ENCODE measurements at places on chromosomes 16 and 17.

- no peak for DNase-seq
Observed at GRCh38 chr17:40103071-40103661, 2.8 kb upstream of the NR1D1 start.

- no peak for DNase-seq
Observed at GRCh38 chr16:35687071-35687470, 2227.7 kb downstream of the TP53TG3F start.

DNA sequence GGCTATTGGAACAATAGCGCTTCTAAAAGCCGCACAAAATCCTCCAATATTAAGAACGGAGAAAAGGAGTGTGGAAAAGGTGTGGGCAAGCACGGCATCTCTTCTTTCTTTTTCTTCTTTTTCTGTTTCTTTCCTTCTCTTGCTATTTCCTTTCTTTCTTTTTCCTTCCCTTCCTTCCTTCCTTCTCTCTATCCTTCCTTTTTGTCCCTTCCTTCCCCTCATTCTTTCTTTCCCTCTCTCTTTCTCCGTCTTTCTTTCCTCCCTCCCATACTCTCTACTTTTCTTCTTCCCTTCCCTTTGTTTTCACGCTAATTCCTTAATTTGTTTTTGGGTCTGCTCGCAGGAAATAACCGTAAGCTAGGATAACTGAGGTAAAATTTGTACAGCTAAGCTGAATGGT, 478.2 kb downstream of the MAF start:
- DNase-seq: no peak

DNA sequence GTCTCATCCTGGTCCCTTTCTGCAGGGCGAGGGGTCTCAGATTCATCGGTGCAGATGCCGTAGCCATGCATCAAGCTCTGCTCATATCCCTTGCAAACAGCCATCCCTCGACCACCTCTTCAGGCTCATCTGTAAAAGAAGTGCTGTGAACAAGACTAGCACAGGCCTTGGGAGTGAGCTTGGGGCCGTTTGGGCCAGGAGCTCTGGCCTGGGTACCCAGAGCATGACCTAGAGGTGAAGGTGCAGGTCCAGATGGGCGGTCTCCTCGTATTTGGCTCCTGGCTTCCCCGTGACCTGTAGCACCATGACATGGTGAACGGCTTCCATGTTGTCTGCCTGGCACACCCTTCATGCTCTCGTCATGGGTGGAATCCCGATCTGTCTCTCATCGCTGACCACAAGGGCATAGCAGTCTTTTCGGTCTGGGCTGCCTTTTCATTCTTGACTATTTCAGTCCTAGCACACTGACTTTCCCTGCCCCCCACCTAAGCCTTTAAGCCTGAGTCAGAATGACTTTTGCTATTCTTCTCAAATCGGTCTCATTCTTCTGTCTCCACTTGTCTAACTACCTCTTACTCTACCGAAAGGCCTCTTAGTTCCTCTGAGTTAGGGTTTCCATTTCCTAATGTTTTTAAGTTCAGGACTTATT, 216.0 kb downstream of the FOXL1 start:
- DNase-seq: no peak

- DNase-seq: no peak
Observed at GRCh38 chr16:27237219-27238015, 31.2 kb downstream of the NSMCE1 start.

- no peak for DNase-seq
Observed at GRCh38 chr17:79777894-79778503, at the start of gene CBX2. CBX2 (plus strand) TSS chr17:79778148; CDS start chr17:79778236, 88 bp downstream.

- DNase-seq: no peak
Observed at GRCh38 chr17:45666046-45666600, 118.0 kb upstream of the CRHR1 start.

DNA sequence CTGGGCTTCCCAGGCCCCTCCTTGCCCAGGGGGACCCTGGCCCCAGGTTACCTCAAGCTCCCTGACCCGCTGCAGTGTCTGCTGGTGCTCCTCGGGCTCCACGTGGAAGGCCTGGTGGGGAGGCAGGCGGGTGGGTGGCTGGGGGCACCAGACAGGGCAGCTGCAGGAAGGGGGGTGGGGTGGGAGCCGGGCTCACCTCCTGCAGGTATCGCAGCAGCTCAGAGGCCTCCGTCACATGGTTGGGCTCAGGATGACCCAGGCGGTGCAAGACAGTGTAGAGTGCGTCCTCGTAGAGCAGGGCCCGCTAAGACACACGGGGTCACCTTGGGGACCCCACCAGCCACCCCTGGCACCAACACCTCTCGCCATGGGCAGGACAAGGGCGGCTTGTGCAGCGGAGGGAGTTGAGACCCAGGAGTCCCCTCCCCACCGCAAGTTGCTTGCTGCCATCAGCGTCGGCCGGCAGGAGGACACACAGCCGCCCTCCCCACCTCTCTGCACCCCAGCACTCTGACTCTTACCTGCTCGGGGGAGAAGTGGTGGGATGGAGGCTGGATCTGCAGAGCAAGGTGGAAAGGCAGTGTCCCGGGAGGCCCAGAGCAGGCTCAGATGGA, 1.1 kb downstream of the UNC13D start:
- DNase-seq: no peak

DNA sequence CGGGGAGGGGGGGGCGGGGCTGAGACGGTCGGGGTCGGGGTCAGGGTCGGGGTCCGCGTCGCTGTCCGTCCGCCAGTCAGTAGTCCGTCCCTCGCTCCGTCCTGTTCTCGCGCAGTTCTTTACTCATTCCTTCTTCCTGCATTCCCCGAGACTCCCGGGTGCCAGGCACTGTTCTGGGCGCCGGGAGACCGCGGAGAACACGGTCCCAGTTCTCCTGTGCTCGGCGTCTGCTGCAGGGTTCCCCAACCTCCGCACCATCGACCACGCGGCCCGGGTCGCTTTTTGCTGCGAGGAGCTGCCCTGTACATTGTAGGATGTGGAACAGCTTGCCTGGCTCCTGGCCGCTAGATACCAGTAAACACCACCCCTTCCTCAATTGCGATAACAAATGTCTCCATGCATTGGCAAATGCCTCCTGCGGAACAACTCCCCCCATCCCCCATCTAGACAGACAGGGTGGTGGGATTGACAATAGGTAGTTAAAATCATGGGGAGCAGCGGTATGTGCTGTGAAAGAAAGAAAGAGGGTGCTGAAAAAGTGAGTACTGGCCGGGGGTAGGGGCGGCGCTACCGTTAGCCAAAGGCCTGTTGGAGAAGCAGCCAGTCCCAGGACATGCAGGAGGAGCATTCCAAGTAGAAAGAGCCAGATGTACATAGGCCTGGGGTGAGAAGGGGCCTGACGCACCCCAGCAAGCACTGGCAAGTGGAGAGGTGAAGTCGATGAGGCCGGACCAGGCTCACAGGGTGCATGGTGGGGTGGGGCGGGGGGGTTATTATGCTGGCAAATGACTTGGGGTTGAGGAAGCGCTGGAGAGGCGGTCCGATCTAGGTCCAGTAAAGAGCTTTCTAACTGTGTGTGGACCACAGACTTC, 631 bp downstream of the TRAF7 start:
- DNase-seq: no peak

GRCh38 chr16:81201267-81201666, 37.2 kb upstream of the BCO1 start:
- DNase-seq: no peak

DNA sequence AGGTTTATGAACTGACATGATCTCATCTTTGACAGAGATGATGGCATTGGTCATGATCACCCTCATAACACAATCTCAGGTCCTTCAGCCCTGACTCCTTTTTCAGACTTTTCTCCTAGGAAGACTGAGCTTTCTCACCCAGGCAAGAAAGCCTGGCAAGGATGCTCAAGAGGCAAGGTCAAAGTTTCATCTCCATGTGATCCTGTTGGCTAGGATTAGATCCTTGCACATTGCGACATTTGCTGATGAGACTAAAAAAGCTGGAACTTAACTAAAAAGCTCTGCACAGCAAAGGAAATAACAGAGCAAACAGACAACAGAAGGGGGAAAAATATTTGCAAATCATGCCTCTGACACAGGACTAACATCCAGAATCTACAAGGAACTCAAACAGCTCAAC, 444.1 kb upstream of the PSMD7 start:
- DNase-seq: no peak

DNA sequence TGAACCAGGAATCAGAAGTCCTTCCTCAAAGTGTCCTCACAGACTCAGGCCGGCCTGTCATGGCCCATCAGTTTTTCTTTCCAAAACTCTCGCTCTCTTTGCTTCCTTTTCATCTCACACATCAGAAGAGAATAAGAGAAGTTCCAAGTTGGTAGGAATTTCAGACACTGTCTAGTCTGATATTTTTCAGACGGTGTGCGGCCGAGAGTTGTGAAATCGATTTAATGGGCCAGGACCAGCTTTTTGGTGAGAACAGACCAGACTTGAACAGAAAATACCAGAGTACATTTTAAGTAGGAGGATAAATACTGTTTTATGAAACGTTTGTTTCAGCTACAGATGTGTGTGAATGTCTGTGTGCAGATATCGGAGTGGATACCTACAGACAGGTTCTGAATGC, 24.8 kb upstream of the RCVRN start:
- no peak for DNase-seq

- no peak for DNase-seq
Observed at GRCh38 chr17:58991718-58992331, 114.9 kb downstream of the TRIM37 start.

All from right renal pelvis (tissue), 4 donors.